ENCODE measurements at places on chromosomes 3 and 15.

- no peak for DNase-seq
These were observed 14.4 kb downstream of the CCDC32 start for GRCh38 chr15:40550341-40551037.

DNA sequence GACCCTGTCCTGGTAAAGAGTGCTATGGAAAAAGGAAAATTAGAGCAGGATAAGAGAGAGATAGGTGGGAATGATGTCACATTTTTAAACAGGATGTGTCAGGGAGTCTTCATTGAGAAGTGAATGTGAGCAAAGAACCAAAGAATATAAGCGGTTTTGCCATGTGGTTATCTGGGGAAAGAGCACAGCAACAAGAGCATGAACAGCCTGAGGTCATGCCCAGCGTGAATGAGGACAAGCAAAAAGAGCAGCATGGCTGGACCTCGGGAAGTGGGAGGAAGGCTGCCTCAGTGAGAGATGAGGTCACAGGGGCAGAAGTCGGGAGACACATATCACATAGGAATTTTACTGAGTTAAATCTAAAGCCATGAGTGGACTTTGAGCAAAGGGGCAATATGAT, 82.8 kb upstream of the HES1 start:
- DNase-seq, result no peak

DNA sequence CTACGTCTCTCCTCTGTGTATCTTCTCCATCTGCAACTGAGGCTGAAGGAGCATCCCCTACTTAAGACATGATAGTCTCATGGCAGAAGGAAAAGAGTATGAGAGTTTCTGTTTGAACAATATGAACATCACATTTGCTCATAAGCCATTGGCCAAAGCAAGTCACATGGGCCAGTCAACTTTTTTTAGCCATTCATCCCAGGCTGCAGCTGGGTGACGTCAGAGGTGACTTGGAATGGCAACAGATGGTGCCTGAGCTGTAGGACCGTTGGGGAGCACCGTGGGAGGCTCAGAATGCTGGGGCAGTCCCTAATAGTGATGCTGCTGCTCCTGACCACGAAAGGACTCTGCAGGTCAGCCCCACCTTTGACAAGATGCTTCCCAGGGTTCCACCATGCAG, 58.7 kb downstream of the CRTC3 start:
- no peak for DNase-seq

DNA sequence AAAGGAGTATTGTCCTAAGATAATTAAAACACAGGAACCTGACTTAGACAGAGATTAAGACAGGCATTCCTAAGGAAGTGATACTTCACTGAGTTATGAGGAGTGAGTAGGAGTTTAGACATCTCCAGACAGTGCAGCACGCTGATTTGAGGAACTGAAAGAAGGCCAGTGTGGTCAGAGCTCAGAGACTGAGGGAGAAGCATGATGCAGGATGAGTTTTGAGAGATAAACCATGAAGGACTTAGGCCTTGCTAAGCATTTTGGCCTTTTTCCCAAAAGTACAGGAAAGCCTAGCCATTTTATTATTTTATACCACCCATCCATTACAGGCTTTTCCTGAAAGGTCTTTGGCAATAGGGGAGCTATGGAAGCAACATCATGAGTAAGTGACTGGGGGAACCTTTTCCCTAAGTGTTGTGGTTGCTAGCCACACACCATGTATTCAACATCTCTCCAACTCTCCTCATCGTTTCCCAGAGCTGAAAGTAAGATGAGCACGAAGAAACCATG, 375.6 kb upstream of the TPRG1 start:
- DNase-seq, result no peak

- DNase-seq, result no peak
These were observed 951.4 kb downstream of the PLOD2 start for GRCh38 chr3:145209561-145209960.

DNA sequence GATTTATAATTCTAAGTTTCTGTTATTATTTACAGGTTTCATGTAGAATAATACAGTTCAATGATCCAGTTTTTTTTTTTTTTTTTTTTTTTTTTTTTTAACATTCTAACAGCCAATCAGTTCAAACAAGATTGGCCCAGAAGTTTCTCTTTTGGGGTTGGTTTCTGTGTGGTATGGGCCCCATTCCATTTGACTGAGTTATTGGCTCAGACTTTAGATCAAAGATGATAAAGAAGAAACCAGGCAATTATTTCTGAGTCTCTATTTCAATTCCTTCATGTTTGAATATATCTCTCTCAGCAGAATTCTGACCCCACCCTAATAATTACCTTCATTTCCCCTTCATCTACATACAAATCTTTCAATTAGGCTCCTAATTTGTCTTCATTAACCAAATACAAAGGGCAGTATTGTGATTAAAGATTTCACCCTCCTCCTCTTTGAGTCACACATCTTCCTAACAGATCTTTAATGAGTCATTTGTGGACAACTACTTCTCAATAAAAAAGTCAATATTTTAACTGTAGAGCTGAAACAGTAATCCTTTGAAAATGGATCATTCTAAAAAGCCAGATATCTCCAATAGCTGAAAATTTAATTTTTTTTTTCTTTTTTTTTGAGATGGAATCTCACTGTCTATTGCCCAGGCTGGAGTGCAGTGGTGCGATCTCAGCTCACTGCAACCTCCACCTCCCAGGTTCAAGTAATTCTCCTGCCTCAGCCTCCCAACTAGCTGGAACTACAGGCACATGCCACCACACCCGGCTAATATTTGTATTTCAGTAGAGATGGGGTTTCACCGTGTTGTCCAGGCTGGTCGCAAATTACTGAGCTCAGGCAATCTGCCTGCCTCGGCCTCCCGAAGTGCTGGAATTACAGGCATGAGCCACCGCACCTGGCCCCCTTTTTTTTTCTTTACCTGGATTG, 878.8 kb downstream of the NAALADL2 start:
- DNase-seq, result no peak

DNA sequence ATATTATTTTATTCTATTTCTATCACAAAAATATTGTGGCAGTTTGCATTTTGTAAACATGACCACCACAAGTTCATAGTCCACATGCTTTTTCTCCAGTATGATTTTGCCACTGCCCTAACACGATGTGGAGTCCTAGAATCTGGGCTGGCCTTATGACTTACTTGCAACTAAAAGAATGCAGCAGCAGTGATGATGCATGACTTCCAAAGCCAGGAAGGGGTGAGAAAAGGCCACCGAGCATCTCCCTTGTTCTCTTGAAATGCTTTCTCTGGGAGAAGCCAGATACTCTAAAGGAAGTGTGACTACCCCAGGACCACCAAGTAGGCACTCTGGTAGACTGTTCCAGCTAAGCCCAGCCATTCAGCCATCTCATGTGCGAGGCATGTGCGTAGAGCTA, 191.6 kb upstream of the MRPL3 start:
- no peak for DNase-seq

- DNase-seq, result no peak
These were observed 75.1 kb downstream of the FOXB1 start for GRCh38 chr15:60079210-60079609.

- peak; percentile 1 for DNase-seq
These were observed 4.1 kb upstream of the GCSAM start for GRCh38 chr3:112136959-112137693.
